CMK (cell line): ENCODE measurements at places on chromosomes 4 and X.

DNA sequence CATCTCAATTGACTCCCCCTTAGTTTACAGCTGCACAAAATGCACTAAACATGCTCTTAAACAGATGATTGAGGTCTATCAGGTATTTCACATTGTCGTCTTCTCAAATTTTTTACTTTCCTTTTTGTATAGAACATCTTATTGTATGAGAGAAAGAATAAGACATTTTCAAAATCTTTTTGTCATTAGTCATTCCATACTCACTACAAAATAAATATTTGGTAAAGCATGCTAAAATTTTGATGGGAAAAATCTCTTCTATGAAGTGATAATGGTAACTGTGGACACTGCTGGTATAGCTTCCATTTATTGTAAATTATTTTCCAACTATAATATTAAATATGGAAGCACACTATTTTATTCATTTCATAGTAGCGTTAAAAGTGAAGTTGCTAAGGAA lies 185.6 kb upstream of the FSTL5 start:
- no peak for DNase-seq

GRCh38 chr4:85798012-85798770 lies 323.2 kb downstream of the ARHGAP24 start:
- no peak for DNase-seq

DNA sequence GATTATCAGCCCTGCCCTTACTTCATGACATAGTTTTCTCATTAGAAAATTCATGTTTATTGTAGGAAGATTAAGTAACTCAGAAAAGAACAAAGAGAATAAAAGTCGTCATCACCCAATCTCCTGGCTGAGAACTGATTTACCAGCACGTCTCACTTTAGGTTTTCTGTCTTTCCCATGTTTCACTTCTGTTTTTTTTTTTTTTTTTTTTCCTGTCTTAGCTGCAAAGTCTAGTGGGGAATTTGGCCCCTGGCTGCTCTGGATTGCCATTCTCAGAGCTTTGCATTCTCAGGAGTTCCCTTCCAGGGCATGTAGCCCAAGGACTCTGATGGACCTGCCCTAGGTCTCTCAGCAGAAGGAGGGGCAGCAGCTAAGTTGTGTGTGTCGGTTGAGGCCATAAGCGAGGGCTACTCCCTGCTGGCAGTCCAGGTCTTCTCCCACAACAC lies 57.8 kb downstream of the TMEM131L start:
- DNase-seq, result no peak

DNA sequence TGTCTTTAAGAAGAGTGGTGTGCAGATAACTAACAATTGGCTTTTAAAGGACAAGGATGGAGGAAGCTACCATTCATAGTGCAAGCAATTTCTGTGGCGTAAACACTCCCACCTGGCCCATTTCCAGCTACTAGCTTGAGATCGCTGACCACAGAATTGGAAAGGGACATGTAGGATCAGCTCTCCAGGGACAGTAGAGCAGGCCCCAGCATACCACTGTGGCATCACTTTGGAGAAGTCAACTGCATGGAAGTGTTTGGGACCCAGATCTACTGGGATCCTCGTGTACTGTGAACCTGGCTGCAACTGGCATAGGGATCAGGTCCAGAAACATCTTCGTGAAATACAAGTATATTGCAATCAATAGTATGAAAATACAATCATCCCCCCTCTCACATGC lies 515.0 kb downstream of the INPP4B start:
- DNase-seq, result no peak

DNA sequence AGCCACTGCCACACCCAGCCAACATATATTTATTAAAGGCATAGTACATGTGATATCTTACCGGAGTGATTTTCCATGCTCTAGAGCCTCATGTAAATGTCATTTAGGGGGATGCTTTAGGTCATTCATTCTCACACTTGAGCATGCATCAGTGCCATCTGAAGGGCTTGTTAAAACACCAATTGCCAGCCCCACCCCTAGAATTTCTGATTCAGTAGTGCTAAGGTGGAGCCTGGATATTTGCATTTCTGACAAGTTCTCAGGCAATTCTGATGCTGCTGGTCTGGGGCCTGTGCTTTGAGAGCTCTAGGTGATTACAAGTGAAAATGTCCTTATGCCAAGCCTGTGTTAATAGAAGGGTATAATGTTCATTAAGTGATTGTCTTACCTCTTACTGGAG lies 107.7 kb downstream of the PHEX start:
- DNase-seq, result no peak

DNA sequence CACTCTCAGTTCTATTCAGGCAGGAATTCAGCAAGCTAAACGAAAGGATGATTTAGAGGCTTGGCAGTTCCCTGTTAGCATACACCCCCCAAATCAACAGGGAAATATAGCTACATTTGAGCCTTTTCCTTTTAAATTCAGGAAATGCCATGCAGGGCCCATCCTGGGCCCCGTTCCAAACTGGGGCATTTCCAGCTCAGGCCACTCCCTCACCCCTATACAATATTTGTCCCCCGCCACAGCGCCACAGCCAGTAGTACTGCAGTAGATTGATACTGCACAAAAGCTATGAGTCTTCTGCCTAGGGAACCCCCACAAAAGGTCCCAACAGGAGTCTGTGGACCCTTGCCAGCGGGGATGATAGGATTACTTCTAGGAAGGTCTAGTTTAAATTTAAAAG lies 102.0 kb upstream of the MAPK10 start:
- no peak for DNase-seq

- DNase-seq, result no peak
These were observed at the start of gene SLIT2 for GRCh38 chr4:20251796-20252655. Gene SLIT2, plus strand, starts transcription at chr4:20251905. Its CDS starts 1,911 bp downstream, at chr4:20253816.

DNA sequence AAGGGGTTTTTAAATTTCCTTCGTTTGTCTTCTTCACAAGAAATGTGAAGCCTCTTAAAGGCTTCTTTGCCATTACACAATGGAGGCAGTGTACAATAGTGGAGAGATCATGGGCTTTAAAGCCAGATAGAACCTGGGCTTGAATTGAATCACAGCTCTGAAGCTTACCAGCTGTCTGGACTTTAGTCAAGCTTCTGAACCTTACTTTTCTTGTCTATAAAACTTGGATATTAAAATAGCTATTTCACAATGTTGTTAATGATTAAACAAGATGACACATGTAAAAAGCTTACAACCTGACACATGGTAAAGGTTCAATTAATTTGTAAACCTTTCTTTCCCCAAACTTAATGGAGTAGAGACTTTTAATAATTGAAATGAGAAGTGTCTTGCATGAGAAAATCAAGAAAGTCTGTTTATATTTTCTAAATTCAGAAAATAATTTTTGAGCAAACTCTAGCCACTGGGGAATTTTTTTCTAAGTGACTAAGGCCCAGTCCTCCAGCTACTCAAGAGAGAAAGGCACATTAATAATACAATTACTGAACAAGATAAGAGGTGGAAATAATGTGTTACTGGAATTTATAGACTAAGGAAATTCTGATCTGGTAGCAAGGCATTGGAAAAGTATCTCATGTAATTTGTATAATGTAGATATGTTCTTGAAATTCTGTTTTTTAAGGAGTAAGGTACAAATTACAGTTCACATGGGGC lies 21.7 kb upstream of the TBC1D8B start:
- no peak for DNase-seq

DNA sequence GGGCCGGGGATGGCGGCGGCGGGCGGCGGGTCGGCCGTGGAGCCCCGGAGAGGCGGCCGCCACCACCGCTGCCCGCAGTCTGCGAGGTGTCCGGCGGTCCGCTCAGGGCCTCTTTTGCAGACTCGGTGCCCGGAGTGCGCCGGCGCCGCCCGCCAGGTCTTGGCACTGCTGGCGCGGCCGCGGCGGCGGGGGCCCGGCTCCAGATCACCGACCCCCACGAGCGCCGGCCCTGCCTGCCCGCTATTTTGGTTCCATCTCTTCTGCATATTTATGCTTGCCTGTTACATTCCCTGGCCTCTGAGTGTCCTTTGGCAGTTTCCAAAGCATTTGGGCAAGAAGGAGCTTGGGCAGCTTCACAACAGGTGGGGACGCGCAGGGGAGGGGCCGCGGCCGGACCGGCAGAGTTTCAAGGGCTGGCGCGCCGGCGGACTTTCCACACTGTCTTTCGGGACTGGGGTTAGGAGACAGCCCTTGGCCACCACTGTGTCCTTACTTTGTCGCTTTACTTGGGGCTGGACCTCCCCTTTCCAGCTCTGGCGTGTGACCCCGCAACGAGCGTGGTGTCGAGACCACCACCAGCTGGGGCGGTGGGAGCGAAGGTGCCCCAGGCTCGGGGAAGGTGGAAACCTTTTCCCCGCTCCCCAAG lies 668 bp upstream of the TAPT1 start:
- no peak for DNase-seq

DNA sequence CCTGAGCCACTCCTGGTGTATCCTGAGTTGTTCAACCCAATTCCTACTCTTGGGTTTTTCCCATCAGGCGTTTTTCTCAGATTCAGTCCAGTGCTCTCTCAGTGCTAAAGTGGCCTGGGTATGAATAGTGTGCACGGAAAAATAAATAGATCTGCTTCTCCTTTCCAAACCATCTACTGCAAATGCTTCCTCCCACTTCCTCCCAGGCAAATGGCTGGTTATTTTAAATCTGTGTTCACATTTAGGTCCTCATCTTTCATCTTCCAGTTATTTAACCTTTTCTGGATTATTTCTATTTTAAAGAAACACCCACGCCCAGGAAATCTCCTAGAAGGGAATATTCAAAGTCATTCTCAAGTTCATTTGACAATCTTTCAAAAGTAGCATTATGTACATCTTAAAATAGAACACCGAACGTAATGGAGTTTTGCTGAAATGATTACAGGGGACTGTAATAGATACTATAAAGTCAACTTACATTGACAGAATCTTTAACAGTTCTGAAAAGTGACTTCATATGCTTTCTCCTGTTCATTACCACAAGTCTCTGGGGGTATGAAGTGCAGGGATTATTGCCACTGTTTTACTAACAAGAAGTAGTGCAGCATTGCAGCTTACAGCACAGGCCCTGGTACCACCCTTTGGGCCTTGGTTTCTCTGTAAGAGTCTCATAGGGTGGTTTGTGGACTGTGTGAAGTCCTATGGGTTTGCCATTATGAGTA lies 66.3 kb downstream of the MED28 start:
- no peak for DNase-seq

- no peak for DNase-seq
These were observed 47.0 kb downstream of the FAT1 start for GRCh38 chr4:186676531-186677161.

- DNase-seq, result no peak
These were observed 33.0 kb downstream of the SMS start for GRCh38 chrX:21973321-21974010.

DNA sequence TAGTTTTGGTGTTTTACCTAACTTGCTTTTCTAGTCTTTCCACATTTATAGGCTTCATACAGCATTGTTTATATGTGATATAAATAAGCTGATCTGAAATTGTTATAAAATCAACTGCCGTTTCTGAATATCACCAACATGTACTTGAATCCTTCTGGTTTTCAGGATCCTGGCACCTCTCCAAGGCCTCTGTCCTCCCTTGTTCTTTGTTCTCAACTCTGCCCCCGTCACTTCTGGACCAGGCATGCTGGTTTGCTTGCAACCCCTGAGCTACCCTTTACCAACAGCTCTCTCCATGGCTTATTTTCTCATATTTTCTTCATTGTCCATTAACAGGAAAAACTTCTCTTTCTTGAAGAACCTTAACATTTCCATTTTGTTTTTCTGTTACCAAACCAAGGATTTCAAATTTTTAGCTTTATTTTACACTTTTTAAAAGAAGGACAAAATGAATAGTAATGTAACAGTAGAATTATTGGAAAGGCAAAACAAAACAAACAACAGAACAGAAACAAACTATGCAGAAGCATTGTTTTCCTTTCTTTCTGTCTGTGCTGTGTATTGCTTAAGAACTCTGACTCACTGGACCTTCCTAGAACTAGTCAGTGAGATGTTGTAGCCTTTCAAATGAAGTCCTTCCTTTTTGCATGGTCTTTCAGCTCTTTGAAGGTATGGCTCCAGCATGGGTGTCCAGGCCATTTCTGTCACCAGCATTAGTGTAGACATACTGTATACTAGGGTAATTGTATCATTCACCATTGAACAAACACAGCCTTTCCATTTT lies 44.8 kb downstream of the BANK1 start:
- no peak for DNase-seq

GRCh38 chr4:168797194-168797593 lies 212.9 kb downstream of the CBR4 start:
- no peak for DNase-seq

DNA sequence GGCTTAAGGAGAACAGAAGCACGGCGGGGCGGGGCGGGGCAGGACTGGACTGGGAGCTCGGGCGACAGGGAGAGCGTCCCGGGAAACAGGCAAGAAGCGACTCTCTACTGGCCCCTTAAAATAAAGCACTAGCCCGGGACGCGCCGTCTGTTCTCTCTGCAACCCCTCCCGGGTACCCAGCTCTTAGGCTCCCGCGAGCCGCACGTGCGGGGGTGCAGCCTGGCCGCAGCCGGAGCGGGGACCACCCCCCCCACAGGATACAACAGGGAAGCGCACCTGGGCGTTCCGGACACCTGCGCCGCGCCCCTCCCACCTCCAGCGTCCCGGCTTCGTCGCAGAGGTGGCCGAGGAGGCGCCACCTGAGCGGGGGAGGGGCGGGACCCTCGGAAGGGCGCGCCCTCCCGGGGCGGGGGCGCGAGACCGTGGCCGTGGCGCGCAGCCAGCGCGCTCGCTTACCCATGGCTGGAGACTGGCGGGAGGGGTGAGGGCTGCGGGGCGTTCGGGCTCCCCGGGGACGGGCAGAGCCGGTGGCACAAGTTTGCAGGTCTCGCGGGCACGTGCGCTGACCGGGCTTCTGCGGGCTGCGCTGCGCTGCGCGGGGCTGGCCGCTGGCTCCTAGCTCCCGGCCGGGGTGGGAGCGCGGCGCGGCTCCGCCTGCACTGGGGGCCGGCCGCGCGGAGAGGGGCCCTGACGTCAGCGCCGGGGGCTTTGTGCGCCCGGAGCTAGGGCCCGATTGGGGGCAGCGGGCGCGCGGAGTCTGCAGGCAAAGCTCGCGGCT lies 91.5 kb downstream of the GEMIN8 start:
- DNase-seq, result no peak

GRCh38 chr4:179543771-179544170 lies 2101.5 kb upstream of the AGA start:
- no peak for DNase-seq

- DNase-seq, result no peak
These were observed 9.8 kb upstream of the RTL5 start for GRCh38 chrX:72141372-72142004.

- no peak for DNase-seq
These were observed 20.1 kb downstream of the CA5B start for GRCh38 chrX:15758140-15758539.
